ENCODE measurements at places on chromosomes 13 and 19. TPM values are rescaled to one million over a fixed set of nuclear protein-coding genes. Genes with fewer than 3 reads are reported as not detected.

The ITPKC gene
- total RNA-seq = 29.6 TPM

The TSKS gene
- total RNA-seq = not detected

The KIR2DL1 gene
- total RNA-seq = not detected

The RGCC gene
- total RNA-seq = 4.0 TPM

The MAP1S gene
- total RNA-seq = 22.0 TPM

Data from A549 treated with ZK216348 at 1 μM for 4 hours (cell line).